Activated T-helper 1 cell treated with anti-CD3 and anti-CD28 coated beads, Interleukin-2, amount 50 U/mL, for 16 hours (primary cell): ENCODE measurements at places on chromosomes 4 and X.

GRCh38 chr4:39539089-39539611 lies 11.9 kb upstream of the UGDH start:
- no peak for DNase-seq

- no peak for DNase-seq
Measured at GRCh38 chr4:83490876-83491450, 6.1 kb upstream of the ABRAXAS1 start.

DNA sequence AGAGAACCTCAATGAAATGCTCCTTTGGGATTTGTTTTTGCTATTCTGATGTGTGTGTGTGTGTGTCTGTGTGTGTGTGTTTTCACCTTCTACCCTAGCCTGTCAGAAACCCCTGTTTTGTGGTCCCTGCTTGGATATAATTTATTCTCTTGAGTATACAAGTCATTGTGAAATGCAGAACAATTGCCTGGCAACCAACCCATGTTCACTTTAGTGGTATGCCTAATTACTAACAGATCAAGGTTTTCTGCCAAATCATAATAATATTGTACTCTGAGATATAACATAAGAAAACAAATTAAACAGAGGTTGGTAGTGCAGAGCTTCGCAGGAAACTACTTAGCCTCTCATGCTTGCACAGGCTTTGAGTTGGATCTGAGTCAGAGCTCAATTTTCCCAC lies 7.0 kb upstream of the TET2 start:
- no peak for DNase-seq

- DNase-seq, result no peak
Measured at GRCh38 chr4:73258436-73258685, 237 bp downstream of the ANKRD17 start.
